ENCODE measurements at places on chromosomes 7 and 10.

DNA sequence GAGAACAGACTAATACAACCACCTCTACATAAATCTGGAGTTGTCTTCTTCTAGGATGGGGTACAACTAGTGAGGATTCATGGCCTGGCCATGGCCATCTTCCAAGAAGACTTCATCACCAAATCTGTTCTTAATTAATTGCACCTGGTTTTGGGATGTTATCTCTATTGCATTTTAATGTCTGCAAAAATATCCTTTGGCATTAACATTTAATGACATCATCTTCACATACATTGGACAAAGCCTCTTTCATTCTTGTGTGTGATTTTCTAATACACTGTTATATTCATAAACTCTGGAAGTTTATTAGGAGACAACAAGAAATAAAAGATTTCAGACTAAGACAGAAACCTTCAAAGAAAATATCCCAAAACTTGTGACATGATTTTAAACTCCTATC lies 124.2 kb upstream of the ABCB5 start:
- DNase-seq, result no peak

DNA sequence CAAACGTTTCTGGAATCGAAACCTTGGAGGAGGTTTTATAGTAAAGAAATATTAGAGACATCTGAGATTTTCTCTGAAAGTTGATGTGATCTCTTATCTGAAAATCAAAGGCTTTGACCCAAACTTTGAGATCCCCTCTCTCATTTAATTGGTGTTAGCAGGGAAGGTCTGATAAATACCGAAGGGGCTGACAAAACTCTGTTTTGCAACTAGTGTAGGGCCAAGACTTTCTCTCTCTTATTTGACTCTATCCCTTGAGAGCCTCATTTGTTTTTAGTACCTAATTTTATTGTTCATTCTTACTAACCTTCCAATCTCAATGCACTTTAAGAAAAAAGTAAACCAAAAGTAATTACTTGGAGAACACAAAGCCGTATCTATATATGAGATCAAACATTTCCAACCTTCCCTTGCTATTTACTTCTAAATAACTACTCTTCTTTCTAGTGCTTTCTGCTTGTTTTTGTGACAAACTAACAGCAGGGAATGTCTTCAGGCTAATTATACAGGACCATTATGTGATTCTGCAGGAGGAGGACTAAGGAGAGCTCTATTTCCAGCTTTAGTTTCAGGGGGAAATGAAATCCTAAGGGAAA lies 33.4 kb upstream of the NPVF start:
- no peak for DNase-seq

- DNase-seq, result no peak
Measured at GRCh38 chr7:120407010-120407409, 134.0 kb downstream of the KCND2 start.

GRCh38 chr10:43153901-43154300 lies 15.7 kb downstream of the CSGALNACT2 start:
- DNase-seq, result no peak

DNA sequence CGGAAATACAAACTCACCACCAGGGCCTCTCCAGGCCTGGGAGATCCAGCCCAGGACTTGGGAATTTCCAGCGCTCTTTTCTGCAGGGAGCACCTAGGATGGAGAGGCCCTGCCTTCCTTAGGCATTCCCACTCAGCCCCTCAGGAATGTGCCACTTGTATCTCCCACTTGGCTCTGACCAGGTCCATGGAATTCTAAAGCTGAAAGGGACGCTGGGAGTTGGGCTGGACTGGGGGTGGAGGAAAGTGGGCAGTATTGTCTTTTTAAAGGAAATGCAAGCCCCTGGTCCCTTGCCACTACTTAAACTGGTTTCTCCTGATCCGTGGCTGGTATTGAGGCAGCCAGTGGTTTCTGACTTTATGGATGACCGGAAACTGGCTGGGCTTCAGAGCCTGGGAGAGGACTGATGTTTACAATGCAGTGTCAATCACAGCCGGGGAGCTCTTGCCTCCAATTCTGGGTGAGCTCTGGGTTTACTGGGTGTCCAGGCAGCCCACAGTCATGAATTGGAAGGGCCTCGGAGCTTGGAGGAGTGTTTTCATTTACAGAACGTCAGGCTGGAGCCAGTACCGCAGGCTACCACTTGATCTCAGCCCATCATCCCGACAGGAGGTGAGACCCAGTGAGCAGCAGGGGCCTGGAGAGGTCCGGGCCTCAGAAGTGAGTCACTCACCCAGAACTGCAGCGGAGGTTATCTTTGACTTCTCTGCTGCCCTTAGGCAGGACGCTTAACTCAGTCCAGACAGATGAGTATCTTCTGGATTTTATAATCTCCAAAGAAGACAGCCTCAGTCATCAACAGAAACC lies 27.3 kb downstream of the AGAP3 start:
- DNase-seq, result no peak

GRCh38 chr7:15781944-15782343 lies 95.5 kb upstream of the MEOX2 start:
- DNase-seq, result no peak

DNA sequence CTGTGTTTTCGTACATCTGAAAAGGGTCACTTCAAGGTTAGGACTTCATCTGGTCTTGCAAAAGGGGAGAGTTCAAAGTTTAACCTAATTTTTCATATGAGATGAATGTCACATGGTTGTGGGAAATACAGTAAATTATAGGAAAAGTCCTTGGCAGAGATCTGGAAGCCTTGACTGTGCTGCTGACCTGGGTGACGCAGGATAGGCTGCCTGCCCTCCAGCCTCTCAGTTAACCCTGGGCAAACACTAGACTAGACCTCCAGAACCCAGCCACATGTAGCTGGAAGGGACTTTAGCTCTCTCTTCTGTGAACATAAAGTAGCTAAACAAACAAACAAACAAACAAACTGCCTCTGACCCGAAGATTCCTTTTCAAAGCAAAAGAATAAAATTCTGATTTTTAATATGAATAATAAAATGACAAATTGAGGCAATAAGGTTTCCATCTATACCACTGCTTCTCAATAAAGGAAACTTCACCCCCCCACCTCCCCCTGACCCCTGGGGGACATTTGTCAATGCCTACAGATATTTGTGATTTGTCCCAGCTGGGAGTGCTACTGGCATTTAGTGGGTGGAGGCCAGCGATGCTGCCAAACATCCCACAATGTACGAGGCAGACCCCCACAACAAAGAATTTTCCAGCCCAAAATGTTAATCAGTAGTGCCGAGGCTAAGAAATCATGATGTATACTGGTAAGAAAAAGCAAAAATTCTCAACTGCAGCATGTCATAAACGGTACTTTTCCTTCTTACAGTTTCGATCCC lies 75.2 kb upstream of the PRR15 start:
- no peak for DNase-seq

- no peak for DNase-seq
Measured at GRCh38 chr7:31934551-31934950, 135.7 kb downstream of the PDE1C start.

DNA sequence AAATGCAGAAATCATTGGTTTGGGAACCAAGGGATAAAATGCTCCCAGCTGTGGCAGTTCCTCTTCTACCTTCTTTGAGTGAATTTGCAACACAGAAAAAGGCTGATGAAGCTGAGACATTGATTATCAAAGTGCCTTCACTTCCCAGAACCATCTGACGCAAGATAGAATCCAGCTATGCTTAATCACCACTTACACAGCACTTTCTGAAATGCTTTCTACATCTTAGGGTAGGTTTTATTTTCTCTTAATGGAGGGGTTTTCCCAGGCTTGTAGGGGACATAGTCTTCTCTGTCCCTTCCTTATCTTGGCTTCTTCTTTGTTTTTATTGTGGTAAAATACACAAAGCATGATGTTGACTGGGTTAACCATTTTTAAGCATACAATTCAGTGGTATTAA lies 332.6 kb upstream of the ZNF32 start:
- DNase-seq, result no peak

Measured in activated CD8-positive, alpha-beta memory T cell treated with anti-CD3 and anti-CD28 coated beads, Interleukin-2, amount 10 ng/mL, durations not matched to agents 7 days and 5 days (primary cell).